ENCODE measurements at places on chromosomes 1 and 21.

- DNase-seq: no peak
Observed at GRCh38 chr21:37620401-37620800, 253.8 kb downstream of the DYRK1A start.

DNA sequence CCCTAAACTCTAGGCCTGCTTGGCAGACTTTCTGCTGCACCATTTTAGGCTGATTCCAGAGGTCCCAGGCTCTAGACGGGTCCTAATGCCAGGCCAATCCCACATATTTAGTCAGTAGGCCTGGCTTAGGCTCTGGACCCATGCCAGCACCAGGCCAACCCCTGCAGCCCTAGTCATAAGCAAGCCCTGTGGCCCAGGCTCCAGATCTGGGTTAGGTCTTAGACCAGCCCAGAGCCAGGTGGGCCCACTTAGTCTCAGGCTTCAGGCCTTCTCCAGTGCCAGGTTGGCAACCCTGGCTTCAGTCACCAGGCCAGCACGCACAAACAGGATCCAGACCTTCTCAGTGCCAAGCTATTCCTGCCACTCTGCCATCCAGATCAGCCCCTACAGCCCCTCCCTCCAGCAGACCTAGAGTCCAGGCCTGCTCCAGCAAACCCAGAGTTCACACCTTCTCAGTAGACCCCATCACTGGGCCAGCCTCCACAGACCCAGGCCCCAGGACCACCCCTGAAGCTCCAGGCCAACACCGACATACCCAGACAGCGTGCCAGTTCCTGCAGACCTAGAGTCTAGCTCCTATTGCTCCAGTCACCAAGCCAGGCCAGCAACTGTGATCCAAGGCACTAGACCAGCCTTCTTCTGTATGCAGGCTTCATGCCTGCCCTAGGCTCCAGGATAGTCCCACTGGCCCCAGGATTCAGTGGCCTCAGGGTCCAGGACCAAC lies 467.6 kb downstream of the RWDD3 start:
- DNase-seq: no peak

DNA sequence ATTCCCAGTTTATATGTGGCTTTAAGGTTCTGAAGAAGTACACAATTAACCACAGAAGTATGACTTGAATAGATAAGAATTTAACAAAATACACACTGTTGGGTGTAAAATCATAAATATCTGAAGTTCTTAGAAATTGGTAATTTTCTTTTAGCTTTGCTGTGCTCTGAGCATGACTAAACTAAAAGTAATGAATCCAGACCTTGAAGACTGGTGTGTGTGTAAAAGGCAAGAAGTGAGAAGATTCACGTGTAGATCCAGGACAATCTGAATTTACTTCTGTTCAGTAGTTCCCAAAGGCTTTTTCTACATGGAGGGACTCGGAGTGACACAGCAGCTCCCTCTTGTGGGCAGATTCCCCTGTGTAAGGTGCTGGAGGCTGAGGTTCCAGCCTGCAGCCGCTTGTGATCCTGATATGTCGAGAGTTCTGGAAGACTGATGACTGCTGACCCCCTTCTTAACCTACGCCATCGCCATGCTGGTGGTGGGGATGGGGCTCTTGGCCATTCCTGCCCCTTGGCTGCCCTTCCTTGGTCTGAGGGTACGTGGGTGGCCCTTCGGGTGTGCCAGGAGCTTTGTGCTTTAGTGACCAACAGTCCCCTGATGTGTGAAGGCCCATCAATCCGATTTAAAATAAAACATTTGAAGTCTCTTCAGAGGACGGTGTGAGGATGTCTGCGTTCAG lies 62.7 kb downstream of the ADARB1 start:
- DNase-seq: peak; percentile 30

- peak; percentile 49 for DNase-seq
Observed at GRCh38 chr1:64892576-64893573, 73.5 kb downstream of the JAK1 start.

DNA sequence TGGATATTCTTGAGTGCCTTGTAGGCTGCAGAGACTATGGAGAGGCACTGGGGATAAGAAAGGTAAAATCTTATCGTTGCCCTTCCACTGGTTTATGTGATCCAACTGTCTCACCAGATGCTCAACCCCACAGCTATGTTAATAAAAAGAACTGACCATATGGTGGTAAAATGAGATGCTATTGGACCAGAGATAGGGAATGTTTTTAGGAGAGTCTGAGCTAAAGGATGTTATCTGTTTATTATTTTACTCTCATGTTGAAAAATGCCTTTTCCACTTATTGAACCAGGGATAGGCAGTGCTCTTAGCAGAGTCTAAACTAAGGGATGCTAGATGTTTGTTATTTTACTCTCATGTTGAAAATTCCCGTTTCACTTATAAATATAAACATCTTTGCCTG lies 172.8 kb upstream of the GREM2 start:
- no peak for DNase-seq

DNA sequence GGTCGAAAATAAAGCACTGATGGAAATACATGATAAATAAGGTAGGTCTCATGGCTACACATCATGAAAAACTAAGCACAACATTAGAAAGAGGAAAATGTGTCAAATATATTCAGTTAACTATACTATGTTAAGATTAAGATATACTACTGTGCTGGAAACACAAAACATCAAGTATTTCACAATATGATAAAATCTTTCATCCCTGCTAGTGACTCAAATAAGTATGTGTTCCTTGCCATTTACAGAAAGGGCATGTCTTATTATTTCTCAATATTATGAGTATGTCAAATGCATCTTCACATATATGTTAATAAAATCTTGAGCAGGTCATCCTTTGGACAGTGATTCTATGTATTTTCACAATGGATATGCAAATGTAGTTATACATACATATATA lies 1260.1 kb upstream of the ADGRL2 start:
- no peak for DNase-seq

DNA sequence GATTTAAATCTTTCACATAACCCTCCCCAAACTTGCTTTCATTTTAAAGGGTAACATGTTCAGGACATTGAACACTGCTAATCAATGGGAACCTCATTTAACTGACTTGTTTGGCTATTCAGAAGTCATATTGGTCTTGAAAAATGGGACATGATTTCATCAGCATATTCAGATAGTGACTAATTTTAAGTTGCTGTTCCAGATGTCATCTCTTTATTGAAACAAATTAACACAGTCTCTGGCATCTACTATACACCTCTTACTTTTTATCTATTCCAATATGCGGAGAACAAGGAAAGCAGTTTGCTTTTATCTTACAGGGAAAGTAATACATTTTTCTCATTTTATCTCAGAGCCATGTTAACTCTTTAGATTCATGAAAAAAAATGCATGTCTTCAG lies 310.1 kb downstream of the S1PR1 start:
- no peak for DNase-seq

DNA sequence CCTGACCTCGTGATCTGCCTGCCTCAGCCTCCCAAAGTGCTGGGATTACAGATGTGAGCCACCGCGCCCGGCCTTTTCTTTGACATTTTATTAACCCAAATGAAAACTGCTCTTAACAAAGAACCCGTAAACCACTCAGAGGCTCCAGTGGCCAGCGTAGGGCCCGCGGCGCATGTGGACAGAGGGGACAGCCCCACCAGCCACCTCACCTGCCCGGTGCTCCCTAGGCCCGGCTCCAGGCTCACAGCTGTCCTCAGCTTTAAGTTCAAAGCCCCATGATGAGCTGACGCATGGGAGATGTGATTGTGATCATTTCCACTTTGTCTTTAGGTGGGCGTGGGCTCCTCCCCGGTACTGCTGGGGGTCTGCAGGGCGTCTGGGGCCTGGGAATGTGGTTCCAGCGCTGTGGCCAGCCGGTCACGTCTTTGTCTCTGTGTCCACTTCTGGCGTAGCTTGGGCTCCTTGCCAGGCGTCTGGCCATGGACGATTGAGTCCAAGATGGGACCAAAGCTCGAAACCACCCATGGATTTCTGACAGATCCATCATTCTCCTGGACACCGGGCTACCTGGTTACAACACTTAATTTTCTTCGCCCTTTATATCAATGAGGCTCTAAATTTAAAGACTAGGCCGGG lies 6.9 kb downstream of the PRKCZ start:
- no peak for DNase-seq

DNA sequence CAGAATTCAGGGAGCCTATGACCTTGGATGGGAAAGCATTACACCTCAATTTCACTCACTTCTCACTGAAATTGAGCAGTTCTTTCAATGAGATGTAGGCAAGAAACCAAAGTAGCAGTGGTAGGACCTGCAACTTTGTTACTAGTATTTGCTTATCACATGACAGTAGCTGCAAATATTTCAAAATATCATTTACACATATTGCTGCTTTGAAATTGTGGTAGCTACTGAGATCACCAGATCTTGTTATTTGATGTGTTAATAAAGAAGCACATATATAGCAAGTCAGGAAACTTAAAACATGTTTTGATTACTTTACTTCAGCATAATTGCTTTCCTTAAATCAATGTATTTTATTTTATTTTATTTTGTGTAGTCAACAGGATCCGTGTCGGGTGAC lies 12.9 kb downstream of the LDLRAD2 start:
- no peak for DNase-seq

- no peak for DNase-seq
Observed at GRCh38 chr1:24126672-24127023, 14.7 kb upstream of the MYOM3 start.

- DNase-seq: no peak
Observed at GRCh38 chr1:28313702-28314546, 14.9 kb upstream of the MED18 start.

- DNase-seq: peak; percentile 56
Observed at GRCh38 chr1:248841702-248842395, 3.8 kb downstream of the ZNF672 start.

DNA sequence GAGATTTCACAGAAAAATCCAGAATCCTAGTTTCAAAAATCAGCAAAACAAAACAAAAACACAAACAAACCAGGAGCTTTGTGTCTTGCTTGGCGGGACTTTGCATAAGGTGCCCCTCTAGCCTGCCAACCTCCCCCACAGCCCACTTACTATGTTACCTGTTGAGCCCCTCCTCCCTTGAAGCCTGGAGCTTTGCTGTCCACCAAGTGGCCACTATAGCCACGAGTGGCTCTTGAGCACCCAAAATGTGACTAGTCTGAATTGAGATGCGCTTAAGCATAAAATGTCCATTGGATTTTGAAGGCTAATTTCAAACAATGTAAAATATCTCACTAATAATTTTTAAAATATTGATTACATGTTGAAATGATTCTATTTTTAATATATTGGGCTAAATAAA lies 12.2 kb downstream of the TFAP2E start:
- DNase-seq: no peak

DNA sequence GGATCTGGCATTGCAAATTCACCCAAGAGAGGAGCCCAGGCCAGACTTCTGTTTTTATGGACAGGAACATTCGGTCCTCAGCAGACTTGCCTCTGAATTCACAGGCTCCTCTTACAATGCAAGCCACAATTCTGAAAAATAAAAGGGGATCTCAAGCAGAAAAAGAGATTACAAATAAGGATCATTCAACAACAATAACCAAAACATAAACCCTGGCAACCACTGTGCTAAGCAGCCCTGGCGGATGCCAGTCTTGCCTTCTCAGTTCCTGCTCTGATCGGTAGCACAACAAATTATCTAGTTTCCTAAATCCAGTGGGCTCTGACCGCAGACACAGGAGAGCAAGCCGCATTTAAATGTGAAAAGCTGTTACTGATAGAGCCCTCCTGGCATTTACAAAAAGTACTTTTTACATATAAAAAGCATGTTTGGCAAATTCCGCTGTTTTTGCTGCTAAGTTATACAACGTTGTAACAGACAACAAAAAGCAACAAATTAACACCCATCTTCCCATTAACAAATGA lies 123.4 kb upstream of the FOXD3 start:
- no peak for DNase-seq

DNA sequence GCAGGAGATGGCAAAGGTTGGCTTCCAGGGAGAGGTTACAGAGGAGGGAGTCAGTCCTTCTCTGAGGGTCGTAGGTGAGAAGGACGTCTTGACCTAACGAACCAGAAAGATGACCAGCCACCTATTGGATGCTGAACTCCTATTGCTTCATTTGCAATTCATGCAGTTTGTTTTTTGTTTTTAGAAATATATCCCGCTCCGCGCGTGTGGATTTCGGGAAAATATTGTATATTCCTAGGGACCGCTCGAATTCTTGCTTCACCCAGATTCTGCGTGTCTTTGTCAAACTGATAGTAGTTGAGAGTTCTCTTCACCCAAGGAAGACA lies 564 bp downstream of the DISP1 start:
- DNase-seq: no peak
